ENCODE measurements at places on chromosomes 1 and 21.
A peak's percentile ranks its signal among the peaks of the same experiment; 100 is the strongest.

DNA sequence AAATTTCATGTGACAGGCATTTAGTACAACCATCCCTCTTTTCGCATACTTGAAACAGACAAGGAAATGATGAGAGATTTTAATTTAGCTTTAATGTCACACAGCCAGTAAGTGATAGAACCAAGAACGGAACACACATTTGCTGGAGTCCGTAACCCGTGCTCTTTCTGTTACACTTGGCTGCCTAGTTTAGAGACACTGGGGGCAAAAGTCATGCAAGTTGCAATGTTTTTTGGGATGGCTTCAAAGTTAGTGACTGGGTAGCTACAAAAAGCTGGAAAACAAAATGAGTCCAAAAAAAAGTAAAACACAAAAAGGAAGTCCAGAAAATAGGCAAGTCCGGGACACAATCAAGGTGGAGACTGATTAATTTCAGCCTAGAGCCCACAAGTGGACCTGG lies 5.9 kb downstream of the NID1 start:
- no peak for DNase-seq
- no peak overlapping the region for H3K4me3 ChIP-seq
- H3K27ac ChIP-seq: no peak overlapping the region
- H3K36me3 ChIP-seq: no peaks in the 10 kb centered on the region
- no peaks in the 10 kb centered on the region for H3K4me1 ChIP-seq

DNA sequence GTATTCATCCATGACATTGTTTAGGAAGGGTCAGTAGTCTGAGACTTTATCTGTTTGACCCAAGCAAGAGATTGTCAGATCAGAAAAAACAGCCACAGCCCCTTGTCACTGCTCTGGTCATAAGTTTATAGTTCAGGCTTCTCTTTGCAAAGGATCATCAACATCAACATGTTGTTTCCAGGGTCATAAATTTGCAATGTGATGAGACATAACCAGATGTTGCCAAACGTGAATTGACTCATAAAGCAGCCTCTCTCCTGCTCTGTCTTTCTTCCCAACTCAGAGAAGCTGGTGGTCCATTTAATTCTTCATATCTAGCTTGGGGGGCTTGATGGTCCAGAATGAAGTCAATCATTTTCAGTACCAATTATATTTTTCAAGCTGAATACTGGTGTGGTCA lies 507.2 kb upstream of the PBX1 start:
- H3K4me1 ChIP-seq: no peaks in the 10 kb centered on the region
- no peak overlapping the region for H3K27ac ChIP-seq
- no peaks in the 10 kb centered on the region for H3K27me3 ChIP-seq
- H3K36me3 ChIP-seq: no peaks in the 10 kb centered on the region
- no peak for DNase-seq

DNA sequence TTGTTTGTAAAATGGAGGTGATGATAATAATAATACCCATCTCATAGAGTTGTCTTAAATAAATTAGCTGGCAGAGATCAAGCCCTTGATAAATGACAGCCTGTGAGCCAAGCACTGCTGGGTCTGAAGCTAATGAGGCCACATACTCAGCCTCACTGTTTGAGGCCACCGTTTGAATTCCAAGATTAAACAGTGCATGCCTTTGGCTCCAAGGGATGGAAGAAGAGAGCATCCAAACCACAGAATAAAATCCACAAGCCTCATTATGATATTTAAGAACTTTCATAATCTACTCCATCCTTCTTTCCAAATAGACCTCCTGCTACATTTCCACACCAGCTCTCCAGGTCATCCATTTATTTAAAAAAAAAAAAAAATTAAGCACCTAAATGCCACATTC lies 29.0 kb downstream of the TGFBR3 start:
- DNase-seq: no peak
- H3K36me3 ChIP-seq: no peaks in the 10 kb centered on the region
- H3K4me3 ChIP-seq: no peak overlapping the region
- no peaks in the 10 kb centered on the region for H3K4me1 ChIP-seq
- no peaks in the 10 kb centered on the region for H3K27me3 ChIP-seq

- H3K4me3 ChIP-seq: no peak overlapping the region
- H3K36me3 ChIP-seq: no peaks in the 10 kb centered on the region
- no peaks in the 10 kb centered on the region for H3K27me3 ChIP-seq
- H3K4me1 ChIP-seq: no peaks in the 10 kb centered on the region
Measured at GRCh38 chr21:42423197-42423675, 19.5 kb downstream of the UBASH3A start.

GRCh38 chr1:10161541-10162290 lies 48.7 kb upstream of the KIF1B start:
- H3K4me1 ChIP-seq: no peaks in the 10 kb centered on the region
- no peak for DNase-seq
- peaks cover 2% of the 10 kb centered on the region for H3K36me3 ChIP-seq
- no peaks in the 10 kb centered on the region for H3K27me3 ChIP-seq
- H3K4me3 ChIP-seq: no peak overlapping the region
- no peak overlapping the region for H3K27ac ChIP-seq

DNA sequence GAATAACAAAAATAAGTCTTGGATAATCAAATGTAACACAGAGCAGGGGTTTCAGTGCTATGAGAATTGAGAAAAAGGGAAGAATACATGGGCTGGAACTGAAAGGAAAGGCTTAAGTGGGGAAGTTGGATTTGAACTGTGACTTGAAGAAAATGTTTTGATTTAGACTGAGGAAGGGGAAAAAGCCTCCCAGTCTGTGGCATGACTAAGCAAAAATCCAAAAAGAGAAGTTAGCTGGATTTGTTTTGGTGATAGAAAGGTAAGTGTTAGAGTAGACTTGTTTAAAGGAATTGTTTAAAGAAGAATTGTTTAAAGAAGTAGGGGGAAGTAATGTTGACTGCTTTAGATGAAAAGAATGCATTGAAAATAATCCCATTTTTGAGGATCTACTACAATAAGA lies 46.0 kb downstream of the KCNK2 start:
- no peak overlapping the region for H3K27ac ChIP-seq
- H3K36me3 ChIP-seq: no peaks in the 10 kb centered on the region
- no peak for DNase-seq
- H3K4me1 ChIP-seq: no peaks in the 10 kb centered on the region
- H3K27me3 ChIP-seq: no peaks in the 10 kb centered on the region
- H3K4me3 ChIP-seq: no peak overlapping the region

- no peak overlapping the region for H3K4me3 ChIP-seq
- no peak overlapping the region for H3K27ac ChIP-seq
- peak; percentile 38 for DNase-seq
- no peaks in the 10 kb centered on the region for H3K36me3 ChIP-seq
Measured at GRCh38 chr1:180816132-180816531, 96.6 kb upstream of the KIAA1614 start.

DNA sequence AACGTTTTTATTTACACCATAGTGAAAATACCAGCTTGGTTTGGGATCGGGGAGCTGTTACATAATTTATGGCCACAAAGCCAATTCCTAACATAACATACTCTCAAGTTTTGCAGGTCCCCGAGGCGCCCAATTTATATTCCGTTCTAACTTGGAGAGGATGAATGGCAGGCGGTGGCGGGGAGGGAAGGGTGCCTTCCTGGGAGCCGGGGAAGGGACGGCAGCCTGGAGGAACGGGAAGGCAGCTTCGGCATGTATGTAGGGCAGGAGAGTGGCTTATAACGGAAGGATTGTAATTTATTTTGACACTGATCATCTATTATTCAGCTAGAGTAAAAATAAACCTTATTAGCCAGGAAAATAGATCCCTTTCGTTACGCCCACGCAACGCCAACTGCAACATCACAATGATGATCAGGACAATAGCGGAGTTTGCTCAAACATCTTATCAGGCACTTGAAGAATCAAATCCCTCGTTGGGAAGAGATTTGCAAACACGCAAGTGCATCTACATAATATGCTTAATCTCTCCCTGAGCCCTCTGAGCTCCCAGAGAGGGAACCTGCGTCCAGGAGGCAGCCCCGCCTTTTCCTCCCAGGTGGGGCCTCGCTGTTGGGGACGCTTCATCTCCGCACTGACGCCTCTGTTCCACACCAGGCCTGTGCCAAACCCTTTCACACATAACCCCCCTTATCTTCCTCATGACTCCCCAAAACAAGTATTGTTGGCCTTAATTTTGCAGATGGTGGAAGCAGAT lies 93.7 kb upstream of the C1orf174 start:
- DNase-seq: no peak
- no peak overlapping the region for H3K4me3 ChIP-seq

GRCh38 chr1:10724948-10725847 lies 71.2 kb downstream of the CASZ1 start:
- no peaks in the 10 kb centered on the region for H3K27me3 ChIP-seq
- H3K4me1 ChIP-seq: no peaks in the 10 kb centered on the region
- DNase-seq: no peak
- no peaks in the 10 kb centered on the region for H3K36me3 ChIP-seq

Measured in mesendoderm (in vitro differentiated cells).